ENCODE measurements at places on chromosomes 4 and X. TPM values are rescaled to one million over a fixed set of nuclear protein-coding genes. Genes with fewer than 3 reads are reported as not detected.

Gene PNMA6F
- not detected for polyA plus RNA-seq

Gene ADAMTS3
- polyA plus RNA-seq: 0.20 TPM

DNA sequence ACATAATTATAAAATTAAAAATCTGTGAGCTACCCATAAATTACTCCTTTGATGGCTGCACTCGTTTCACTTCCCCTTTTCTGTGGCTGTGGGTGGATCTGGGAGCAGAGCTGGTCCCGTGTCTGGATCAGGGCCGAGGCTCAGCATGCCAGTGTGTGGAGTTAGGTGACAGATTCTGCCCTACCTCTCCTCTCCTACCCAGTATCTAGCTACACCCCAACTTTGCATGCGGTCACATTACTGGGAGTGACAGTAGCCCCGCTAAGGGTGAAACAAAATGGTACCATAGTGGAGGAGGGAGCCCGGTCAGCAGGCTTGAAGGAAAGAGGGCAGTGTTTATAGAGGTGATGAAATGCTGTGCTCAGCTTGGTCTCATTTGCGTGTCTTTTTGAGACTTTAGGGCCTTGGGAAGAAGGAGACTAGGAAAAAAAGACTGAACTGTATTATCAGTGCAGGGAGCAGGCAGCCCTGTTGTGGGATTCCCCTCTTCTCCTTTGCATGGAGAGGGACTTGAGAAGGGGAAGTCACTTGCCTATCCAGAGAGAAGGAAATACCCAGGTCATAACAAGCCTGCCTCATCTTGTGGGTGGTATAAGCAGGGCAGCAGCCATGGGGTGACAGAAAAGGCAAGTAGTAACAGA lies 48.4 kb downstream of the ARHGAP10 start:
- DNase-seq: no peak

GRCh38 chr4:11748164-11748872 lies 319.6 kb upstream of the HS3ST1 start:
- no peak for DNase-seq

Gene SYP
- polyA plus RNA-seq: 0.23 TPM

DNA sequence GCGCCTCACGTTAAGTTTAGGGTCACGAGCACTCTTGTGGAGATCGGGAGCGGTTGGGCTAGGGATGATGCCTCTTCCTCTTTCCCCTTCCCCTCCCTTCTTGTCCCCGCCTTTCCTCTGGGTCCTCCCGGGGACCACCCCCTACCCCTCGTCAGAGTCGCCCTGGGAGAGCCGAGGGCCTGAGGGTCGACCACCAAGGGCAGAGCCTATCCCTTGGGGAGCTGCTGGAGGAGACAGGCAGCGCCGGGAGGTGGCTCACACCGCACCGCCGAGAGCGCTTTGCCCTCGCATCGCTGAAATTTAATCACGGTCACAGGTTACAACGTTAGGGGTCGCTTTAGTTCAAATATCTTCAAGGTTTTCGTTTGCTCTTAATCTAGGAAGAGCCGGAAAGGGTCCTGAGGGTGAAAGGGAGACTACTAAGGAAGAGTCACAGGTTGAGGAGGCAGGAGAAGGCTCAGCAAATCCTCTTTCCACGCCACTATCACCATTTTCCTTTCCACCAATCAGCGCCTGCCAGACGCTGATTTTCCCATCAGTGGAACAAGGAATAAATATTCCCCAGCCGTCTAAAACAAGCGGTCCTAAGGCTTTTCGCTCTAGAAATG lies 528 bp upstream of the SNCA start:
- peak; percentile 20 for DNase-seq

GRCh38 chrX:100830547-100830946 lies 10.4 kb downstream of the CSTF2 start:
- DNase-seq: no peak

Gene RIPPLY1
- polyA plus RNA-seq: not detected

GRCh38 chr4:117096886-117097285 lies 11.5 kb upstream of the TRAM1L1 start:
- no peak for DNase-seq

DNA sequence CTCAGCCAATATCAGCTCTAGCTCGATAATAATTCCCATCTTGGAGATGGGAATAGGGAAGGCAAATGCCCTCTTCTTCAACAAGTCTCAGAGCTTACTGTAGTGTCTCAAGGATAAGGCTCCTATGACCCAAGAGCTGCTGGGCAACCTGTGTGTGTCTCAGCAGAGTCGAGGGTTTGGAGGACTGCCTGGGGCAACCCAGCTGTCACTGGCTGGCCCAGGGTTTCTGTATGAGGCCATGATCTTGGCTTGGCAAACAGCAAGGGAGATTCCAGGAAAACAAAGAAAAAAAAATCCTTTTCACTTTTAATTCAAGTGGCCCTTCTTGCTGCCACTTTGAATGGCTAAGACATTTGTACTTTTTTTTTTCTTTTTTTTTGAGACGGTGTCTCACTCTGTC lies 34.4 kb downstream of the TMSB4X start:
- DNase-seq: peak; percentile 20

DNA sequence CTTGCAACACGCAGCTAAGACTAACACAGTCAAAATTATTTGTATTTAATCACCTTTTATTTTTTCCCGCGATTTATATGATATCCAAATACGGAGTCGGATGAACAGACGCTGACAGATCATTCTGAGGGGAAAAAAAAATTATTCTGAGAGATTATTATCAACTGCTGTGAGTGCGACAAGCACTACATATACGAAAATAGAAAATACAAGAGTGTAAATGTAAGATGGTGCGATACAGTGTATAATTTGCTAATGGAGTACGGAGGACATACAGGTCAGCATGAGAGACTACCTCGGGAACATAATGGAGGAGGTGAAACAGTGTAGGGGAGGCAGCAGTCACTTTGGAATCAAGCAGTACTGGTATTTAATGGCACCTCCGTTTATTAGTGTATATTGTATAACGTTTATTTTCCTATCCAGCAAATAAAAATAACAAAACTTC lies 2.8 kb upstream of the LIN54 start:
- no peak for DNase-seq

- no peak for DNase-seq
Observed at GRCh38 chr4:121091941-121092340, 19.6 kb upstream of the NDNF start.

- DNase-seq: no peak
Observed at GRCh38 chr4:179586460-179586859, 2144.2 kb upstream of the AGA start.

DNA sequence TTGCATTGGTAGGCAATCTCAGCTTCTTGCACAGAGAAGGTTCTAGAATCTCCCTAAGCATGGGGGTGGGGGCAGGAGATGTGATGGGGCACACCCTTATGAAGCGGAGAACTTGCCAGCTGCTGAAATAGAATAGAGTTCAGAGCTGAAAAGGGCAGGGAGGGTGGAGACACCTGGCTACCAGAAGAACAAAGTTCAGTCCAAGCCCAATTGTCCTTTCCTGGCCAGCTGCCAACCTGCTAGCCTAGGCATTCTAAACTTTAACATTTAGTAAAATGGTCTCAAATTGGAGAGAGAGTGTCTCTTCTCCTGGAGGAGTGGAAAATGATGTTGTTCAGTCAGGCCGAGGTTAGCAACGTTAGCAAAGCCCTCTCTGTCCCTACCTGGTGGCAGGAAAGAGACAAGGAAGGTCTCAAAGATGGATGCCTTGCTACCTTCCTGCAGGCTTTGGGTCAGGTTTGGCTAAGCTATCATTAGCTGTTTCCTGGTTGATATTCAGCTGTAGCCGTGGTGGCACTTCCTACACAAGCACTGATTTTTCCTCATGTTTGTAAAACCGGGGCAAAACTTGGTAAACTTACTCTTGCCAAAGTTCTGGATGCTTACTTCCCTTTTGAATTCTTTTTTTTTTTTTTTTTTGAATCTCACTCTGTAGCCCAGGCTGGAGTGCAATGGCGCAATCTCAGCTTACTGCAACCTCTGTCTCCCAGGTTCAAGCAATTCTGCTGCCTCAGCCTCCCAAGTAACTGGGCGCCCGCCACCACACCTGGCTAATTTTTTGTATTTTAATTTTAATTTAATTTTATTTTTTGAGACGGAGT lies 34.7 kb upstream of the NYX start:
- no peak for DNase-seq

- DNase-seq: peak; percentile 36
Observed at GRCh38 chrX:75522565-75523431, at the start of gene ZDHHC15. Gene ZDHHC15 (minus strand): TSS chrX:75523037. CDS start chrX:75523024, 13 bp downstream.

Measured in GM23248 (cell line).